Uterine smooth muscle cell (primary cell): ENCODE measurements at places on chromosomes 13 and 19. TPM values are rescaled to one million over a fixed set of nuclear protein-coding genes. Genes with fewer than 3 reads are reported as not detected.

CEP89 gene
- total RNA-seq: 13.5 and 14.0 TPM in 2 replicates

FOXA3 gene
- total RNA-seq: not detected in 2 replicates

PSG3 gene
- total RNA-seq: not detected in 2 replicates

APOE gene
- total RNA-seq: 1.4 and 9.6 TPM in 2 replicates

ZNF724 gene
- total RNA-seq: 4.2 and 11.6 TPM in 2 replicates

PRR20D gene
- not detected in 2 replicates for total RNA-seq
